ENCODE measurements at places on chromosomes 1 and 21.

DNA sequence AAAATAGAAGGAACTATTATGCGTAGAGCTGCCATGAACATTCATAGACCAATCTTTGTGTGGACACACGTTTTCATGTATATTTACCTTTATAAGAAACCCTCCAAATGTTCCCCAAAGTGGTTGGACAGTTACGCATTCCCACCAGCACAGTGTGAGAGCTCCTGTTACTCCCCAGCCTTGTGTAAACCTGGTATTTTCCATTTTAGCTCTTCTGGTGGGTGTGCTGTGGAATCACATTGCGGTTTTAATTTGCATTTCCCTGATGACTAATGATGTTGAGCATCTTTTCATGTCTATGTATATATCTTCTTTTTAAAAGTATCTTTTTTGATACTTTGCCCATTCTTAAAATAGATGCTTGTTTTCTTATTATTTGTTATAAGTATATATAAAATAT lies 3.2 kb upstream of the UBASH3A start:
- no peak for DNase-seq

DNA sequence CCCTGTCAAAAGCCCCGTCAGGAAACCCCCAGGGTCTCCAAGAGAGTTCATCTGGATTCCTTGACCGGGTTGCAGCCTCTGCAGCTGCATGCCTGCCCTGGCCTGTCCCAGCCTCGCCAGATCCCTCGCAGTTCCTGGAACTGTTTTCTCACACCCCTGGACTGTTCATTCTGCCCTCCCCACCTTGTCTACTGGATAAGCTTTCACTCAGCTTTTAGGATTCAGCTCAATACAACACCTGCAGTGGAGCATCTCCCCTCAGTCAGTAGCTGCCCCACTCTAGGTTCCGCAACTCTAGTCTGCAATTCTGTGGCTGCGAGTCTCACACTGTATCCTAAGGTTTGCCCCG lies 67.2 kb downstream of the FAM163A start:
- DNase-seq = no peak

DNA sequence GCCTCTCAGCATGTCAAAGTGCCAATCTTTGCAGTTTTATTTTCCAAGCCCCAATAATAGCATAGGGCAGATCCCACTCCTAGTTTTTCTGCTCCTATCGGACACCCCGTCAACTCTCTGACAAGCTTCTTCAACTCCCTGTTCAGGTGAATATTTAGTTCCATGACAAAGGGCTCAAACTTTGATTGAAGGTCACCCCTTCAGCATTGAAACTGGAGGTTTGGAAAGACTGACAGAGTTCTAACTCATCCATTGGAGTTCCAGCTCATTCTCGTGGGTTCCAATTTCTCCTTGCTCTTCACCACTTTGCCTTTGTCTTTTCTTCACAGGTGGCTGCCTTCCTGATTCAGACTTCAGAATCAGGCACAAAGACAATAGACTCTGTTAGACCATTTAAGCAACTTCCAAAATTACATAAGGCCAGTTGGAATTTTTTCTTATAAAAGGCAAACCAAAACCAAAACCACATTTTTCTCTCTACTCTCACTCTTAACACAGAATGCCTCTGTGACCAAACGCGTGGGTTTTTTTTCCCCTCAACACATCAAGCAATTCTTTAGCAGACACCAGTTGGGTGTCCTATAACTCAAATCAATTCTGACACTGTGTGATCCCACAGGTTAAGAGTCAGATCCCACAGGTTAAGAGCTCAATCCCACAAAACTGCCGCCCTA lies 169.3 kb upstream of the USP25 start:
- no peak for DNase-seq

- DNase-seq = no peak
Observed at GRCh38 chr1:19765623-19766022, 34.1 kb downstream of the TMCO4 start.

- DNase-seq = no peak
Observed at GRCh38 chr1:67536957-67537666, 106.9 kb upstream of the SERBP1 start.

DNA sequence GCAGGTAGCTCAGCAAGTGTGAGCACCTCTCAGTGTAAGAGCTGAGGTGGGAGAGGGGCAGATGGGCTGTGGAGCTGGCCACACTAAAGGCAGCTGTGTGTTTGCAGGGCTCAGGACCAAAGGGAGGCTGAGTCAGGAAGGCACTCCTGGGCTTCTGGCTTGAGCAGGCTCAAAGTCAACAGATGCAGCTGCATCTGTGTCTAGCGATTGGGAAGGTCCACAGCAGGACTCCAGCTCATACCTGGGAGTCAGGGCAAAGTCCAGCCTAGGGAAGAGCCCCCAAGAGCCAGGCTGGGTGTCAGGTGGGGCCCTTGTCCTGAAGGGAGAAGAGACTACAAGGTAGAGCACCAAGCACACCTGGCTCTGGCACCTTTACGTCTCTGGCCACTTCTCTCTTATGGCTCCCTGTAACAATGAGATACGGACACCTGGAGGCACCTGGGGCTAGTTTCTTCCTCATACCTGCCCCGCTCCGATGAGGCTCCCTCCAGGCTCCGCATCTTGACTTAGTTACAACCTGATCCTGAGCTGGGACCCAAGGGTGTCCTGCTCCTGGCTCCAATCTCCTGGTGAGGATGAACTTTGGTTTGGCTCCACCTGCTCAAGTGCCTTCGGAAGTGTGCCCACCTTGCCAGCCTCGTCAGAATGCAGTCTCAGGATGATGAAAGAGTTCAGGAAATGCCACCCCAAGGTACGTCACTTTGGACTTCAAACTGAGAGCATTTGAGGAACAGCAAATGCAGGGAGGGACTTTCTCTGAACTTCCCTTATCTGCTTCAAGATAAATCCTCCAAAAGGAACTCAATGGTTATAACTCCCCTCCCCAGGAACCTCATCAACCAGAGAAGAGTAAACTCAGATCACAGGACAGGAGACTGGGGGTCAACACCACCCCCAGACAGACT lies 21.5 kb upstream of the SLC2A1 start:
- DNase-seq = no peak

GRCh38 chr1:99599678-99600175 lies 46.2 kb upstream of the PALMD start:
- DNase-seq = no peak

GRCh38 chr1:54838565-54839180 lies 37.5 kb upstream of the TTC22 start:
- no peak for DNase-seq

DNA sequence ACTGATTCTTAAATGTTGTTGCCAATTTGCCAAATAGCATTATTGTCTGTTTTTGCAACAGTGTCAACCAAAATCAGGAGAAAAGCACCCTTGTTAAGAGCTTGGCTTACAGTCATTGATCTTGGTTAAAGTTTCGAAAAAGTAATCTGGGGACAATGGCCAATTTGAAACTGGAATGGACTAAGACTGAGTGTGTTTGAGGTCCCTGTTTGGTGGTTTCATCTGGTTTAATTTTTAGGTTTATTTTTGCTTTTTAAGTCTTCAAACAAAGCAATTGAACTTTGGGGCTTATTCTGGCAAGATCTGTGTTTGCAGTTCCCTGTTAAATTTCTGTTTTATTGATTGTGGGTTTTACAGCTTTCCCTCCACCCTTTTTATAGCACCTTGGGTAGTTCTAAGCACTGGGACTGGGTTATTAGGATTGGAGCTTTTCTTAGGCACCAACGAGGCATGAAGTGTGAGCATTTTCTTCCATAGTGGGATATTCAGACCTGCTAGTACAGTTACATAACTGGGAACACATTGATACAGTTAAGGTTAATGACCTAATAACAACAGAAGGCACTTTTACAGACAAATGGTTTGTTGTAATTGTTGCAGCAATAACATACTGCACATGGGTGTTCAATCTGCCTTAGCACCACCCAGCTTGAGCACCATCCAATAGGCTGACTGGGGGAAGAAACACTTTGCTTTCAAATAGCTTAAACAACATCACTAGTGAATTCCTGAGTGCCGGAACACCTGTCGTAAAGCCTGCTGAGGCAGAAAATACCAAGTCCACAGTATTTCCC lies 40.6 kb upstream of the MAP10 start:
- no peak for DNase-seq

- no peak for DNase-seq
Observed at GRCh38 chr1:229209816-229210215, 61.1 kb upstream of the RAB4A start.

GRCh38 chr1:183164340-183164739 lies 21.7 kb upstream of the LAMC2 start:
- no peak for DNase-seq

GRCh38 chr1:183173828-183174227 lies 12.2 kb upstream of the LAMC2 start:
- DNase-seq = no peak

GRCh38 chr1:225767634-225768540 lies 9.7 kb upstream of the SRP9 start:
- no peak for DNase-seq

GRCh38 chr1:28718586-28719331 lies 18.0 kb upstream of the YTHDF2 start:
- no peak for DNase-seq

- no peak for DNase-seq
Observed at GRCh38 chr1:214400131-214400530, 119.2 kb downstream of the SMYD2 start.

- no peak for DNase-seq
Observed at GRCh38 chr1:150981177-150981804, 801 bp upstream of the ANXA9 start.

DNA sequence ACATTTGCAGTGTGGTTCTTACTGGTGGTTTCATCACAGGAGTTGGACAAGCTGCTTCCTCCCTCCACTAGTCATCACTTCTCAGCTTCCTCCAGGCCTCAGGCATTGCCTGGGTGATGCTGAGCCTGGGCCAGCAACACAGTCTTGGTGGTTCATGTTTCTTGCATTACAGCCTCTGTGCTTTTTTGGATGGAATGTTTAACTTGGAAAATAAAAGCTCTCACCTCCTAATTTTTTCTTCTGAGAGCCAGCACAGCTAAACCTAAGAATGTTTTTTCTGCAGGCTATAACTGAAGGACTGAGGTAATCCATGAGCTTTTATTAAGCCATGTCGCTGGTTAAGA lies 66.1 kb upstream of the RHOU start:
- DNase-seq = no peak

- no peak for DNase-seq
Observed at GRCh38 chr1:209544098-209544497, 39.4 kb upstream of the CAMK1G start.

DNA sequence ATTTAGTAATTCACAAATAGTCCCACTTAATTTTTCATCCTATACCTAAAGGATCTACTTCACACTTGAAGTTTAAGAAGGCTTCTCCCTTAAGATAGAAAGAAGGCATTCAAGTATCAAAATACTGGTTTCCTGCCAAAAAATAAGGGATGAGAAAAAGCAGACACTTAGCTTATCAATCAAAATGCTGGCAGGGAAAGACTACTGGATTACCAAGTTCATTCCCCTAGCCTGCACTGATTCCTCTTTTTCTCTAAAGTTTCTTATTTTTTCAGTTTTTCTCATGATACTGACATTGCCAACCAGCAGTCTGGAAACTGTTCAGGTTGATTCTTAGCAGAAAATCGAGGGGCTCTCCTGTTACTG lies 204.6 kb downstream of the GABPA start:
- no peak for DNase-seq

GRCh38 chr1:31795801-31796621 lies 19.8 kb downstream of the SPOCD1 start:
- DNase-seq = no peak

- no peak for DNase-seq
Observed at GRCh38 chr1:24934310-24935195, 4.5 kb upstream of the RUNX3 start.

DNA sequence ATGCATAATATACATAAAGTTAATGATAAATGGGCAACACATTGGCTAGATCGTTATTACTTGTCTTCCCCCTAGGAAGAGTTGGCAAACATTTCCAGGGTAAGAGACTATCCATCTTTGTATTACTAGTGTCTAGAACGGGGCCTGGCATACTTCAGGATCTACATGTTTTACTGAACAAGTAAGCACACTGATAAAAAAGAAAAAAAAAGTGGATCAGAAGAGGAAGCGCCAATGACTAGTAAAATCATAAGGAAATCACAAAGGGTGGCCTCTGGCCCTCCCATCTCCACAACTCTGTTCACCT lies 482 bp downstream of the TM2D1 start:
- no peak for DNase-seq

DNA sequence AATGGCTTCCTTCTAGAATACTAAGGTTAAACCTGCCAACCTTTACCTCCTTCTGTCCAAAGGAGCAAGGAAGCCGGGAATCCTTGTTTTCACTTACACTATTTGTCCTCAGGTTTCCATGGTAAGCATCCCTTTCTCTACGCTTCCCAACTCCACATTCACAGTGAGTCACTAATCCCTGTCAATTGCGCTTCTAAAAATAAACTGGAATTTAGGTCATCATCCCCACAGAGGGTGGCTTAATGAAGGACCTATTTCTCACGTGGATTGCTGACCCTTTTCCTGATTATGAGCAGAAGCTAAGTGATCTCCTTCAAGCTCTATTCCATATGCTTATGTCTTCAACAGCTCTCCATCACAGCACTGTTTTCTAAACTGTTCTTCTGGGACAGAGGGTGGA lies 39.9 kb upstream of the ABCA4 start:
- DNase-seq = no peak

GRCh38 chr1:203448521-203449061 lies 27.0 kb upstream of the PRELP start:
- no peak for DNase-seq

GRCh38 chr1:172845371-172845770 lies 186.5 kb downstream of the FASLG start:
- no peak for DNase-seq

- DNase-seq = no peak
Observed at GRCh38 chr1:170397061-170397460, 134.9 kb upstream of the GORAB start.

DNA sequence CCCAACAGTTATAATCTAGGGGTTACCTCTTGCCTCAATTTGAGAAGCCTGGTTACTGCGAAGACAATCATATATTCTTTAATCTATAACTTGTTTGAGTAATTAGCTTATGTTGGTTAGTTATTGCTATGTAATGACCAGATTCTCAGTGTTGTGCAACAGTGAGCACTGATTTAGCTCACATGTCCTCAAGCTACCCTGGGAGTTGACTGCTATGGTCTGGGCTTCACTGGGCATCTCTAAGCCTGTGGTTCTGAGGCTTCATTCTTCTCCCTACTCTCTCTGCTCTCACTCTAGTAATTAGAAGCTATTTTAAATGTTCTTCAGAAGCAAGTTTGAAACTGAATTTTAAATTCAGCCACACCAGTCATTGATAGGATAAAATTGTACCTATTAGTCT lies 371.8 kb downstream of the PBX1 start:
- no peak for DNase-seq

All from GM12892 (cell line).